Stimulated activated CD8-positive, alpha-beta memory T cell treated with anti-CD3 and anti-CD28 coated beads, Interleukin-4, amount 100 ng/mL, for 4 hours (primary cell): ENCODE measurements at places on chromosomes 5 and 9.

- DNase-seq = no peak
These were observed 41.2 kb downstream of the NIM1K start for GRCh38 chr5:43232943-43233833.

- DNase-seq = no peak
These were observed 21.3 kb upstream of the AOPEP start for GRCh38 chr9:94705162-94705702.

DNA sequence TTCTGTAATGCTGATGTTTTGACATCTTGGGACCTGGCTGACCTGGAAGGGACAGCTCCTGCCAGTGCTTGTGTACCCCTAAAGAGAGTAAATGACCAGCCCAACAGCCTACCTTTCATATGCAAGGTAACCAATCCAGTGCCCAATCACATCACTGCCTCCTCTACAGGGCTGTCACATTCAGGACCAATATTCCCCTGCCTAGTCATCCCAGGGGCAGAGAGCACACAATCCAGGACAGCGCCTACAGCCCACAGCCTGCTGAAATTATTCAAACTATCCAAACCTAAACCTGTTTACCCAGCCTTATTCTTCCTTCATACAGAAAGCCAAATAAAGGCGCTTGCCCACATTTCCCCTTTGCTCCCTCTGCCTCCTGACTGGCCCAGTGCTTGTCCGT is 284.1 kb downstream of the CTNND2 start:
- no peak for DNase-seq

- DNase-seq = no peak
These were observed 165.7 kb upstream of the SMC2 start for GRCh38 chr9:103928442-103928841.

- DNase-seq = no peak
These were observed 307.9 kb downstream of the CSNK1G3 start for GRCh38 chr5:123819833-123820232.

DNA sequence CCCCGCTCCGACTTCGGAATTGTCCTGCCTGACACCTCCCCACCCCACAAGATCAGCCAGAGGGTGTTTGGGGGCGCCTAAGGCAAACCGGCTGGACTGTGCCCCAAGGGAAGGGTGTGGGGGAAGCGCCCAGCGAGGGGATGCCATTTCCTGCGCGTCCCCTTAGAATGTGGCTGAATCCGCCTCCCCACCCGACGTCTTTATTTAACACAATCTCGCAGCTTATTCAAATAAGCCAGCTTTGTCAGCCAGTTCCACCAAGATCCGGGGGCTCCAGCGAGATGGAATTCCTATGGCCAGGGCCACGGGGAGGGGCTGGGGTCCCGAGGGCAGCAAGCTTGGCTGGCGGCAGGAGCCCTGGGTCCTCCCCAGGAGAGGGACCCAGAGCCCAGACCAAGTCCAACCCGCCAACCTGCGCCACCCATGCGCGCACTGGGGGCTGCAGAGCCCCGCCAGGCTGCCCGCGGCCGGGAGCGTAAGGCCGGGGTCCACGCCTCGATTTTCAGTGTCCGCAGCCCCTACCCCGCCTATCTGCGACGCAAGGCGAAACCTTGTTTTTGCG is 7.4 kb downstream of the IRX4 start:
- DNase-seq = no peak

DNA sequence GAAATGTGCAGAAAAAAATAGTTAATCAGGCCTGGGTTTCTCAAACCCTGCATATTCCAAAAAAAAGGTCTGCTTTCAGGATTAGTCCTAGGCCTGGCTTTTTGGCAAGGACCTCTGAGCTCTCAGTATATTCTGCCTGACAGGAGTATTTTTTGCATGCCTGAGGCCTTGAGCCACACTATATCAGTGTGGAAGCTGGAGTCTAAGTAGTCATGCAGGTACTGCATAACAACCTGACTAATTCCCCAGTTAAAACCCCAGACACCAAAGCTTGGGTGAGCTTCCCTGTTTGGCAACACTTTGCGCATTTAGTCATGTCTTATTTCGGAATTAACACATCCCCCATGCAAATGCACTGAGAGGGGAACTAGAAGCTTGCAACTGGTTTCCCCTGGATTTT is 359.5 kb downstream of the CETN3 start:
- DNase-seq = no peak

DNA sequence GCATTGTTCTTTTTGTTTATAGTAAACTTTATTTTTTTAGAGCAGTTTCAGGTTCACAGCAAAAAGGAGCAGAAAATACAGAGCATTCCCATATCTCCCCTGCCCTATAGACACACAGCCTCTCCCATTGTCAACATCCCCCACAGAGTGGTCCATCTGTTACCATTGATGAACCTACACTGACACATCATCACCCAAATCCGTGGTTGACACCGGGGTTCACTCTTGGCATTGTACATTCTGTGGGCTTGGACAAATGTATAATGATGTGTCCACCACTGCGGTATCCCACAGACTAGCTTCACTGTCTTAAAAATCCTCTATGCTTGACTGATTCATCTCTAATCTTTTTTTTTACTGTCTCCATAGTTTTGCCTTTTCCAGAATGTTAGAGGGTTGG is 120.7 kb upstream of the SPATA31C2 start:
- DNase-seq = no peak

DNA sequence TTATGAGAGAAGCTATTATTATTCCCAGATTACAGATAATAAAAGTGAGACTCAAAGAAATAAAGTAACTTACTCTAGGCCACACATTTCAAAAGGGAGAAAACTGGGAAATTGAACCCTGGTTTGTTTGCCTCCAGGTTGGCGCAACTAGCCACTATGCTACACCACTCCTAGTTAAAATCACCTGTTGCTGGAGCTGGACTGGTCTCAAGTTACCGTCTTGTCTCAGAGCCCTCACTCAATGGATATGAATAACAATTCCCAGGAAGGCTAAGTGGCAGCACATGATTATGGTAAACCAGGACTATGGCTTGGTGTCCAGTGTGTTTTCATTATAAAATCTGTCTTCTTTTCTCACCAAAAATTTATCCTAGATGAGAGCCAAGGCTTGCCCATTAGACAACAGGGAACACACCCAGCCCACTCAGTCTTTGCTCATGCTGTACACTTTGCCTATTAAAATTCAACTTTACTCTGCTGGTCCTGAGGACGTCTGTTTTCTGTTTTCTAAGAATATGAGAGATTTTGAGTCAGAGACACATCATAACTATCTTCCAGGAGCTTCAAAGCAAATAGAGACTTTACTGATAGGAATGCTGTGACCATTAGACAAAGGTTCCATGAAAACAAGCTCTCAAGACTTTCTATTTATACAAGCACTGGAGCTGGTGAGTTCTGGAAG is 58.1 kb downstream of the ADRB2 start:
- DNase-seq = no peak

DNA sequence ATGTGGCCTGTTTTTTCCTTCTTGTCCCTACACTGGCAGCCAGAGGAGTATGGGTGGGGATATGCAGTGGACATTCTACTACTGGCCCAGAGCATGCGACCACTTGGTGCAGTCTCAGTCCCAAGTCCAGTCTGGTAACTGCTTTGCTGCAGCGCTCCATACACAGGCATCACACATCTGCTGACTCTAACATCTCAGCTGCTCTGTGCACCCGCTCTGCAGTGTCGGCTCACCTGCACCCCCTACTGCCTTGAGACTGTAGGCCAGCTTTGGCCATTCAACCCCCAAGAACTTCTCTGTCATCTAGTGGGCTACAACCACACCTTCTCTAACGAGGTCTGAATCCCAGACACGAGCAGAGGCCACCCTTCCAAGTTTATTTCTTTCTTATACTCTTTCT is 46.4 kb upstream of the SLCO6A1 start:
- no peak for DNase-seq

- no peak for DNase-seq
These were observed 60.8 kb downstream of the MARCHF3 start for GRCh38 chr5:126969548-126969947.

- DNase-seq = no peak
These were observed 12.2 kb downstream of the INVS start for GRCh38 chr9:100111235-100111634.

GRCh38 chr5:133705331-133705730 is 93.0 kb upstream of the FSTL4 start:
- no peak for DNase-seq

GRCh38 chr9:72465593-72465984 is 55.8 kb upstream of the TMC1 start:
- DNase-seq = no peak

GRCh38 chr9:24044576-24044975 is 218.5 kb upstream of the ELAVL2 start:
- DNase-seq = no peak

DNA sequence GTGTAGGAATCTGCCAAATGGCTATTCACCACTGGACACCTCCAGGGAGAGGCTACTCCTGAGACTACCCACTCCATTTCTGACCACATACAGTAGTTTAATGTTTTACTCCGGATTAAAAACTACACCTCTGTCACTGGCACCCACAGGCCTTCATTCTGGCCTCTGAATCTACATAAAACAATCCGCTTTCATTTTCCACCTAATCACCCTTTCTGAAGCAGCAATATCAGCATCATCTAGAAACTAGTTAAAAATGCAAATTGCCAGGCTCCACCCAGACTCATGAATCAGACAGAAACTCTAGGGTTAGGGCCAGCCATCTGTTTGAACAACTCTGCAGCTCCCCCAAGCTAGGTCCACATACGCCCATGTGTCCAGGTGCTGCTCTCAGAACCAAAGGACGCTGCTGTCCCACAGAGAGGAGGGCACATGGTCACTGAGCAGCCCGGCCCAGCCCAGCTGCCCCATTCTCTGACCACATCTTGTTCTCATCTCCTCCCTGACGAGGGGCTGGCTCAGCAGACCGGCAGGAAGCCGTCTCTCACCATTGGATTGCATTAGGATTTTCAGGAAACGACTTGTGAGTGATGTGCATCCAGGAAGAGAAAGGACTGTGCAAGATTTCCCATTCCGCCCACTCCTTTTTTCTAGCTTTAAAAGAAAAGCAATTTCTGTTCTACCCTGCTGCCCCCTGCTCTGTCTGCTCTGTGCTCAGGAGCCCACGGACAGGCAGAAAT is 34.7 kb downstream of the ADAM19 start:
- no peak for DNase-seq

GRCh38 chr9:124940894-124941678 is at the start of gene GOLGA1:
TSS of gene GOLGA1 (minus strand) at chr9:124941083. CDS start at chr9:124938711, 2,372 bp downstream.
- peak; percentile 86 for DNase-seq

- DNase-seq = no peak
These were observed 26.3 kb downstream of the SLC28A3 start for GRCh38 chr9:84314306-84314705.

GRCh38 chr5:76125888-76126287 is 42.7 kb downstream of the SV2C start:
- no peak for DNase-seq

DNA sequence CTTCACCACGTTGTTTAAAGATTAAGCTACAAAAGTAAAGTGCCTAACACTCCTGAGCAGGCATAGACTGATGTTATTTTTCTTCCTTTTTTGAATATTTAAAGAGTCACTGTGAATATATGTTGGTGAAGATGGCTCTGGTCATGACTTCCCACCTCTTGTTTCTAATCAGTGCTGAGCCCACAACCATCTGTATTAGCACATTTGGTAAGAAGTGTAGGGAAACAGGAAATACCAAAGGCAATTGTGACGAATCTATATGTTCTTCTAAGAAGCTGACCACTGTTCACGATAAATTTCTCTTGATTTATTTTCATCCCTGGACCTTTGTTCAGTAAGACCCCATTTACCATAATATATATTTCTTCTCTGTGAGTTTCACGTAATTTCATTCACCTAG is 108.3 kb upstream of the PCA3 start:
- no peak for DNase-seq

GRCh38 chr9:20406344-20406743 is 216.0 kb downstream of the MLLT3 start:
- no peak for DNase-seq

DNA sequence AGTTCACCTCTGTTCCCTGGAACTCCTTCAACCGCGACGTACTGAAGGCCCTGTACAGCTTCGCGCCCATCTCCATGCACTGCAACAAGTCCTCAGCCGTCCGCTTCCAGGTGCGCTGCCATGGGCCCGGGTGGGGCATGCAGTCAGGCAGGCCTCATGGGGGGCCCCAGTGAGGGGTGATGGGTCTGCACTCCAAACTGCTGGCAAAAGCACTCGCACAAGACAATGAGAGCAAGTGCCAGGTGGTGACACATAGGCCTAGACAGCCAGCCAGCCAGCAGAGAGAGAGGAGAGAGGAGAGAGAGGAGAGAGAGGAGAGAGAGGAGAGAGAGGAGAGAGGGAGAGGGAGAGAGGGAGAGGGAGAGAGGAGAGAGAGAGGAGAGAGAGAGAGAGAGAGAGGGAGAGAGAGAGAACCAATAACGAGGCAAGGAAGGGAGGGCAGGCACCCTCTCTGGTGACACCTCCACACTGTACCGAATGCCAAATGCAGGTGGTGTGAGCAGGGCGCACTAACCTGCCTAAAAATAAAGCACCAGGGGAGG is 21.0 kb downstream of the DBH start:
- DNase-seq = no peak
